NAMALWA (cell line): ENCODE measurements at places on chromosomes 6 and 20.

DNA sequence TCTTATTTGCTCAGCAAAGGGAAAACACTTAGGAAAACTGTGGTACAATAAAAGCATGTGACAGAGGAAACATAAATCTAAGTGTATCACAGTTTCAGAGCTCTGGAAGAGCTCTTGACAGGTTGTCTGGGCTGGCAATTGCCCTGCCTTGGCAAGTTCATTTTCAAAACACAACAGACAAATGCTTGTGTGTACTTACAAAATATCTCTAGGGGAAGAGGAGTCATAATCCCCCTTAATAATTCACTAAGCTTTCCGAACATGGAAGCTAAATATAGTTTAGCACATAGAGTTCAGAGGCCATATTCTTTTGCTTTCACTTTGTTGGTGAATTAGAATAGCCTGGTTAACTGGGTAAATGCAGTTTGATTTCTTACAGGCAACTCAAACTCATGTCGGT lies 211.6 kb upstream of the THEMIS start:
- DNase-seq: no peak

DNA sequence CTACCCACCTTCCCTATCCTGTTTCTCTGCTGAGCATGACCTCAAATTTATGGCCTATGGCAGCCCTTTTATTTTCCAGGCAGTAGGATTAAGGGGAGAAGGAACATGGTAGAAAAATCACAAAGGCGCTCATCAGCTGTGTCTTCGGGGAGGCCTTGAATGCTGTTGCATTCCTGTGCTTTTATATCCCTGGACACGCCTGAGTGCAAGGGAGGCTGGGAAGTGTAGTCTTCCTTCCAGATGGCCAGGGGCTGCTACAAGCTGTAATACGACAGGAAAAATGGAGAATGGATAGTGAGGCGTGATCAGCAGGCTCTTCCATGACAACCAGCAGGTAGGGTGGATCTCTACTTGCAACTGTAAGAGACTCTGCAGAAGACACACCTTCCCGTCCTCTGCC lies 210.9 kb upstream of the GGTLC1 start:
- DNase-seq: no peak

- DNase-seq: no peak
Observed at GRCh38 chr6:34630040-34630439, 66.5 kb downstream of the ILRUN start.

- DNase-seq: no peak
Observed at GRCh38 chr6:13334953-13335352, 6.6 kb upstream of the TBC1D7 start.

DNA sequence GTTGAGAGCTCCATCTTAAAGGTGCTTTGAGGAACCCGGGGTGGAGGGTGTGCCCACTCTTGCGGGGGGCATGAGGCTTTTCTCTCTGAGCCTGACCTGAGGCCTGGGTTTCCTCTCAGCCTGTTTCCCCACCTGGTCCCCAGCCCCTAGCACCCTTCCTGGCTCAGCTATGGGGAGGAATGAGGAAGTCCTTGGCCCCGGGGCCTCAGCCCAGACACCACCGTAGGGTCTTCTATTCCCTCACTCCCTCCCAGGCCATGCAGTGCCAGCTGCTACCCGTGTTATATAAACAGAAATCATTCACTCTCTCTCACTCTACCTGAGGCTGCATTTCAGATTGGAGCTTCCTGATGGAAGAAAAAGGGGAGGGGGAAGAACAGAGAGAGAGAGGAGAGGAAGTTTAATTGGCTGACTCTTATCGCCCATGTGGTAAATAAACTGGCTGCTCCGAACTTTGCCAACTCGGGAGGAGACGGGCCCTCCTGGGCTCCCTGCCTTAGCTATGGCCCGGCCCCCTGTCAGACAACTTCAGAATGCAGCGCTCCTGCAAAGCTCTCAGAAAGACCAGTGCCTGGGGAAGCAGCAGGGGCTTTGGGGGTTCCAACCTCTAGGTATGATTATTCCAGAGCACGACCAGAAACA lies 2.8 kb downstream of the CDH22 start:
- DNase-seq: no peak

GRCh38 chr6:148771896-148772554 lies 25.2 kb downstream of the UST start:
- no peak for DNase-seq
